ENCODE measurements at places on chromosomes 11 and 22.
A peak's percentile ranks its signal among the peaks of the same experiment; 100 is the strongest.

DNA sequence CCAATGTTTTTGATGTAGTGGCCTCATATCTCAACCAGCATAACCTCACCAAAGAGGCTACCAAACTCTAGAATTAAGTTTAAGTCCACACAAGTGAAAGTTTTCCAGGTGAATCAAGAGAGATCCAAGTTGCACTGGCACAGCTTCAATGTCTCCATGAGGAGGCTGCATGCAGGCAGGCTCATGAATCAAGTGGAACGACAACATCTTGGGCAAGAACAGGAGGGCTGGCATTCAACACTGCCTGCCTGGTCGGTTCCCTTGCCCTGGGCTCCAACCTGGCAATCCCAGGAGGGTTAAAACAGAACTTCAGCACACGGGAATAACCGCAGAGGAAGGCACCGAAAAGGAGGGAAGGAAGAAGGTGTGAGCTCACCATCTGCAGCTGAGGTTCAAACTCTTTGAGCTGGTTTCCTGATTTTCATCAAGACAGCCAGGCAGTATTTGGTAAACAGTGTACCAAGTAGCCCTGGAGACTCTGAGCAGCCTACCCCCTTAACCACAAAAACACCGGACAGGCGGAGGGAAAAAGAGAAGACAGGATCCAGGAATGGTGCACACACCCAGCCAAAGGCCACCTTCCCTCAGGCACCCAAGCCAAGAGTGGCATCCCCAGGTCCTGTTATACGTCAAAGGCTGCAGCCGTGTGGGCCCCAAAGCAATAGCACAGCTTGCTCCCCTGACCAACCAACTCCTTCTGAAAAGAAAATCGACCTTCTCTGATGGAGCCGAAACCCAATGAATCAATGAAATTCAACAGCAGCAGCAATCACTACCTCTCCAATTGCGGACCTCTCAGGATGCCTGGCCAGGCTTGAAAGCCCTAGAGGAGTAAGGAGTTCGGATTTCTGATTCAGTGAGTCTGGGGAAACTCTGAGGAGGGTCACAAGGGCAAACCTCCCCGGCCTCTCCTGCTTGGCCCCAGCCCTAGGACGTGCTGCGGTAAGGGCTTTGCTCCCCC lies 1.3 kb downstream of the PACSIN2 start:
- no peak for DNase-seq
- H3K4me3 ChIP-seq, result peak overlapping the region; percentile 84
- no peaks in the 10 kb centered on the region for H3K27me3 ChIP-seq

DNA sequence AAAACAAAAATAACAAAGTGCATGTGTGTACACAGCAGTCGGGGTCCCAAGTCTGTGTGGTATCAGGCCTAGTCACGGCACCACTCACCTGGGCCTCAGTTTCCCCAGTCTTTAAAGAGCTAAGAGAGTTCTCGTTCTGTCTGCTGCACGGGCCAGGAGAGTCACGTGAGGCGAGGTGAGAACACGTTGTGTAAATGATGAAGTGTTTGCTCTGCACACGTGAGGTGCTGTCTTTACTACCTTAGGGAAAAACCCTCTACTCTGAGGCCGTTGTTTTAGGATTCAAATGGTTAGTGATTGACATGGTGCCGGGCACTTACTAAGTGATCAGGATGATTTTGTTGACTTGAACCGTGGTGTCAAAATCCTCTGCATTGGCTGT lies 86.5 kb upstream of the PPARA start:
- no peak for DNase-seq
- no peaks in the 10 kb centered on the region for H3K27me3 ChIP-seq
- peak overlapping the region; percentile 98 for H3K27ac ChIP-seq
- H3K36me3 ChIP-seq, result peaks cover 3% of the 10 kb centered on the region
- H3K4me3 ChIP-seq, result peak overlapping the region; percentile 54

DNA sequence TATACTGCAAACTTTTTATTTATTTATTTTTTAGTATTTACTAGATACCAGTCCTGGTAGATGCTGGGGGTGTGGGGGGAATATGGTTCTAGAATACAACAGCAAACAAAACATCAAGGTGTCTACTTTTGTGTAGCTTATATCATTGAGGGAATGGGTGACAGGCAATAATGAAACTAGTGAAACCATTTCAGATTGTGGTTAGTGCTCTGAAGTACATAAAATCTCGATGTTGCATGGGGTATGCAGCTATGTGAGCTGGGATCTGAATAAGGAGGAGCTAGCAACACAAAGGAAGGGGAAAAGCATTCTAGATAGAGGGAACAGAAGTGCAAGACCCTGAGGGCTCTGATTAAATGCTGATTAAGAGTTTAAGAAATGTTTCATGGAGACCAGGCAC lies 103.5 kb downstream of the WT1 start:
- H3K27ac ChIP-seq, result no peak overlapping the region
- H3K27me3 ChIP-seq, result no peaks in the 10 kb centered on the region
- no peaks in the 10 kb centered on the region for H3K4me1 ChIP-seq
- H3K36me3 ChIP-seq, result no peaks in the 10 kb centered on the region
- no peak overlapping the region for H3K4me3 ChIP-seq
- DNase-seq, result no peak

DNA sequence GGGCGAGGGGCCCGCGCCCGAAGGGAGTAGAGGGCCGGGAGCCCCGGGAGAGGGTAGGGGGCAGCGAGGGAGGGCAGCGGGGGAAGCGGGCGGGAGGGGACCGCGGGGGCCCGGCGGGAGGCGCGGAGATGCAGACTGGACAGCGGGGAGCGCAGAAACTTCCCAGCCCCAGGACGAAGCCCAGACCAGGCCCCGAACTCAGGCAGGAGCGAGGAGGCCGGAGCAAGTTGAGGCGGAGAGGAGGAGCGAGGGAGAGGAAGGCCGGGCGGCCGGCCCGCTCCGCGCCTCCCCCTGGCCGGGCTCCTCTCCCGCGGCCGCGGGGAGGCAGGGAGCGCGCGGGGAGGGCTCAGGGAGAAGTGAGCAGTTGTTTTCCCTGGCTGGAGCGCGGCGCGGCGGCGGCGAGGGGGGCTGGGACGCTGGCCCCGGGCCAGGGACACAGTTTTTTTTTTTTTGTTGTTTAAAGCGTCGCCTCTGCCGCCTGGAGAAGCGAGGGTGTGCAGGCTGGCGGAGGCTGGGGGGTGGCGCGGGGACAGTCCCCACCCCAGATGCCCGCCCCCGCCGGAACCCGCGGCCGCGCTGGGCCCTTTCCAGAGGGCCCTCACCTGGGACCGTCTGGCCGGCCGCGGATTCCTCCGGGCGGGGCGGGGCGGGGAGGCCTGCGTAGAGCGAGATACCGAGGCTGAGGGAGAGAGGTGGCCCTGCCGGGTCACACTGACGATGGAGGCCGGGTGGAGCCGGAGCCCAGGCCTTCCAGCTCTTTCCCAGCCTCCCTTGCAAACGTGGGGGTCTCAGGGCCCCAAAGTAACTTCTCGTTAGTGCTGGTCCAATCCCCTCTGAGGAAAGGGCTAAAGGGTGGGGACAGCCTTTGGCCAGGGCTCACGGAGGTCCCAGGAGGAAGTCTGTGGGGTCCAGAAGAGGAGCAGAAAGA lies at the start of gene LTBP3:
Gene LTBP3 (minus strand): TSS at position 358 of the 928 bp plus-strand sequence. CDS start 400 bp downstream, outside the sequence.
- H3K27me3 ChIP-seq, result no peaks in the 10 kb centered on the region
- H3K36me3 ChIP-seq, result no peaks in the 10 kb centered on the region
- H3K4me1 ChIP-seq, result peaks cover 51% of the 10 kb centered on the region
- peak within 1 kb of the TSS; percentile 31 for H3K4me3 ChIP-seq
- peak within 1 kb of the TSS; percentile 34 for H3K27ac ChIP-seq

- DNase-seq, result peak; percentile 13
- no peaks in the 10 kb centered on the region for H3K36me3 ChIP-seq
- no peak overlapping the region for H3K4me3 ChIP-seq
- no peaks in the 10 kb centered on the region for H3K27me3 ChIP-seq
- peaks cover 9% of the 10 kb centered on the region for H3K4me1 ChIP-seq
- H3K27ac ChIP-seq, result no peak overlapping the region
Measured at GRCh38 chr22:35868938-35869337, 151.3 kb downstream of the APOL5 start.

GRCh38 chr22:26970809-26971394 lies 313.5 kb downstream of the MIAT start:
- H3K4me1 ChIP-seq, result peaks cover 4% of the 10 kb centered on the region
- H3K4me3 ChIP-seq, result no peak overlapping the region
- H3K27me3 ChIP-seq, result peaks cover 4% of the 10 kb centered on the region
- DNase-seq, result no peak
- no peaks in the 10 kb centered on the region for H3K36me3 ChIP-seq

DNA sequence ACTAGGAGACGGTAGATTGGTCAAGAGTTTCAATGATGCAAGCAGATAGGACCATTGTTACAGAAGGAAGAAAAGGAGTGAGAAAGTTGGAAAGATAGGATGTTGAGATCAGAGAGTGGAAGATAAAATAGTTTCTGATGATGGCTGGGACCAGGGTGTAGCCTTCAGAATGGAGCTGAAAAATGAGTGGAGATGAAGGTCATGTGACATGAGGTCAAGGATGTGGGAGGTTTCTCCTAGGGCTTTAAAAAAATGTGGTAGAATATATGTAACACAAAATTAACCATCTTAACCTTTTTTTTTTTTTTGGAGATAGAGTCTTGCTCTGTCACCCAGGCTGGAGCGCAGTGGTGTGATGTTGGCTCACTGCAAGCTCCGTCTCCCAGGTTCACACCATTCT lies 18.3 kb upstream of the PEX26 start:
- no peaks in the 10 kb centered on the region for H3K27me3 ChIP-seq
- no peak for DNase-seq
- H3K27ac ChIP-seq, result no peak overlapping the region

DNA sequence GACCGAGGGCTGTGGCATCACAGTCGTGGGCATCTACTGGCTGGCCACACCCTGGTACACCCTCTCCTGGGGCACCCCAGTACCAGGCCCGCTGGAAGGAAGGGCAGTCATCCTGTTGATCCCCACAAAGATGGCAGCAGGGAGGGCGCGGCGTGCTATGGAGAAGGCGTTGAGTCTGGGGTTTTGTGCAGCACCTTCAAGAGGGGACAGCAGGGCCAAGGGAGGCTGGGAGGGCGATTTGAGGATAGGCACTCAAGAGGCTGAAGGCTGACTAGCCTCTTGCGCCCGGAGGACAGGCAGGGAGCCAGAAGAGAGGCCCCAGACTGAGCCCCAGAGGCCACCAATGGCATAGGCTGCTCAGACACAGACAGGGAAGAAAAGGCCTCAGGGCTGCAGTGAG lies 2.2 kb upstream of the BRSK2 start:
- no peaks in the 10 kb centered on the region for H3K36me3 ChIP-seq
- no peak overlapping the region for H3K27ac ChIP-seq
- peaks cover 40% of the 10 kb centered on the region for H3K27me3 ChIP-seq
- DNase-seq, result no peak
- H3K4me1 ChIP-seq, result peaks cover 4% of the 10 kb centered on the region

DNA sequence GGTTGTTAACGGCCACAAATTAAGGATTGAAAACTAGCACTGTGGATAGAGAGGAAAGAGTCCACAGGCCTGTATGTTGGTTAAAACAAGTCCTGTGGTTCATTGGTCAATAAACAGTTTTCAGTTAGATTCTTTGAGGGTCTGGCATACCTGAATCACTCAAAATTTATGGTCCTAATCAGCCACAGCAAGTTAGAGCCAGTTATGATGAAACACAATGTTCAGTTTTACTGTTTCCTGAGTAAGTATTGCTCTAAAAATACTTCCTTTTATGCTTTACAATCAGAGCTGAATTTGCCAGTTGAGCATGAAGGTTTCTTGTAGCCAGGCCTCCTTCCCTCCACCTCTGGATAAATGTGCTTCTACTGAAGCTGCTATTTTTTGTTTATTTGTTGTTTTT lies 12.9 kb upstream of the CAT start:
- no peak for DNase-seq
- H3K27ac ChIP-seq, result no peak overlapping the region
- no peak overlapping the region for H3K4me3 ChIP-seq
- no peaks in the 10 kb centered on the region for H3K36me3 ChIP-seq
- no peaks in the 10 kb centered on the region for H3K27me3 ChIP-seq

- H3K27me3 ChIP-seq, result no peaks in the 10 kb centered on the region
- no peaks in the 10 kb centered on the region for H3K4me1 ChIP-seq
- H3K27ac ChIP-seq, result no peak overlapping the region
- DNase-seq, result no peak
- H3K4me3 ChIP-seq, result no peak overlapping the region
Measured at GRCh38 chr11:115334932-115335788, 169.1 kb downstream of the CADM1 start.

GRCh38 chr11:8681837-8682302 lies 595 bp downstream of the TRIM66 start:
- peak overlapping the region; percentile 91 for H3K27ac ChIP-seq
- peaks cover 33% of the 10 kb centered on the region for H3K36me3 ChIP-seq
- no peak for DNase-seq
- peaks cover 29% of the 10 kb centered on the region for H3K4me1 ChIP-seq

GRCh38 chr11:97815667-97816066 lies 1205.1 kb upstream of the CNTN5 start:
- no peaks in the 10 kb centered on the region for H3K4me1 ChIP-seq
- no peaks in the 10 kb centered on the region for H3K27me3 ChIP-seq
- H3K4me3 ChIP-seq, result no peak overlapping the region
- DNase-seq, result no peak
- H3K36me3 ChIP-seq, result no peaks in the 10 kb centered on the region
- H3K27ac ChIP-seq, result no peak overlapping the region

- no peaks in the 10 kb centered on the region for H3K4me1 ChIP-seq
- H3K27ac ChIP-seq, result no peak overlapping the region
- H3K36me3 ChIP-seq, result no peaks in the 10 kb centered on the region
- no peak overlapping the region for H3K4me3 ChIP-seq
Measured at GRCh38 chr11:69241844-69242243, 52.1 kb upstream of the MYEOV start.

- peaks cover 29% of the 10 kb centered on the region for H3K4me1 ChIP-seq
- no peaks in the 10 kb centered on the region for H3K36me3 ChIP-seq
- H3K27ac ChIP-seq, result no peak overlapping the region
- no peak overlapping the region for H3K4me3 ChIP-seq
Measured at GRCh38 chr11:74141241-74141695, 29.5 kb downstream of the C2CD3 start.

DNA sequence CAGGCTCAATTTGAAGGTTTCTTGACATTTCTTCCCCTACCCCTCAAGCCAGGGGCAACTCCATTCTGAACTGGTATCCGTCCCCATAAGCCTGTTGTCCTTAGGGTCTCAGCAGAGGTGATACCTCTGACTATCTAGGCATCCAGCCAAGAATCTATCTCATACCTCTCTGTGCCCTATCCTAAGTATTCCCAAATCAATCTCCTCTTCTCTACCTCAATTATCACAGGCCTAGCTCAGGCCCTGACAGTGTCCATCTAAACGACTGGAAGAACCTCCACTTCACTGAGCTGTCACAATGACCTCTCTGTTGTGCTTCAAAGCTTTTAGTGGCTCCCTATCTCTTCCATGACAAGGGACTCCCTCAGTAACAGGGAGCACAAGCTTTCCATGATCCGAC lies 26.9 kb downstream of the HIRA start:
- no peak overlapping the region for H3K4me3 ChIP-seq
- peaks cover 36% of the 10 kb centered on the region for H3K36me3 ChIP-seq
- H3K27me3 ChIP-seq, result no peaks in the 10 kb centered on the region
- no peak overlapping the region for H3K27ac ChIP-seq
- H3K4me1 ChIP-seq, result no peaks in the 10 kb centered on the region
- DNase-seq, result no peak

GRCh38 chr22:22218302-22218701 lies 26.3 kb upstream of the VPREB1 start:
- no peak for DNase-seq
- no peaks in the 10 kb centered on the region for H3K4me1 ChIP-seq
- H3K4me3 ChIP-seq, result no peak overlapping the region
- H3K27me3 ChIP-seq, result no peaks in the 10 kb centered on the region
